ENCODE measurements at places on chromosomes 1 and 21.

- H3K4me3 ChIP-seq, result 0 out of 2 replicates have a peak overlapping the region, but pooled peaks have one; percentile 29
- DNase-seq, result peak; percentile 65
- H3K27me3 ChIP-seq, result no peaks in the 10 kb centered on the region
Measured at GRCh38 chr1:45359882-45360513, 19.8 kb upstream of the MUTYH start.

GRCh38 chr1:33703464-33703863 is 160.4 kb upstream of the HMGB4 start:
- H3K4me1 ChIP-seq, result no peaks in the 10 kb centered on the region
- peaks cover 43% of the 10 kb centered on the region for H3K27me3 ChIP-seq
- no peak for DNase-seq
- no peak overlapping the region for H3K4me3 ChIP-seq
- H3K27ac ChIP-seq, result no peak overlapping the region

- DNase-seq, result no peak
- no peak overlapping the region for H3K4me3 ChIP-seq
- no peak overlapping the region for H3K27ac ChIP-seq
Measured at GRCh38 chr1:55353707-55354620, 138.8 kb upstream of the USP24 start.

GRCh38 chr1:79197421-79197820 is 190.9 kb upstream of the ADGRL4 start:
- H3K27me3 ChIP-seq, result no peaks in the 10 kb centered on the region
- no peak for DNase-seq
- no peaks in the 10 kb centered on the region for H3K4me1 ChIP-seq
- no peaks in the 10 kb centered on the region for H3K36me3 ChIP-seq
- H3K27ac ChIP-seq, result no peak overlapping the region

DNA sequence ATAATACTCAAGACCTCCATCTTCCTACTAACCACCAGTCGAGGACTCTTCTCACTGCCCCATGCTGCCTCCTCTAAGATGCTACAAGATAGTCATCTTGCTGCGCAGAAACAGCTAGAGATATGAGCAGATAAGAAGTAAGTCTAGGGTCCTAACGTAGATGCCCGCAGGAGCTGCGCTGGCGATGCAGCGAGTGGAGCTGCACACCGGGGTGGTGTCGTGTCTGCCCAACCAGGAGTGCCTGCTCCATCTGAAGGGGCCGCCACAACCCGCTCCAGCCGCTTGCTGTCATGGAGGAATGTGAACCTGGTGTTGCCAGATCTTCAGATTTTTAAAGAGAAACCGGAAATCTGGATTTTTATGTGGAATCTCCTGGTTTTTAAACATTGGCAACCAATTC is 175.1 kb downstream of the VPS13D start:
- H3K27me3 ChIP-seq, result no peaks in the 10 kb centered on the region
- no peaks in the 10 kb centered on the region for H3K4me1 ChIP-seq
- no peak for DNase-seq
- no peak overlapping the region for H3K27ac ChIP-seq
- H3K36me3 ChIP-seq, result no peaks in the 10 kb centered on the region

- no peaks in the 10 kb centered on the region for H3K36me3 ChIP-seq
- no peak for DNase-seq
- H3K27ac ChIP-seq, result no peak overlapping the region
Measured at GRCh38 chr1:200323856-200324400, 85.9 kb downstream of the ZNF281 start.

DNA sequence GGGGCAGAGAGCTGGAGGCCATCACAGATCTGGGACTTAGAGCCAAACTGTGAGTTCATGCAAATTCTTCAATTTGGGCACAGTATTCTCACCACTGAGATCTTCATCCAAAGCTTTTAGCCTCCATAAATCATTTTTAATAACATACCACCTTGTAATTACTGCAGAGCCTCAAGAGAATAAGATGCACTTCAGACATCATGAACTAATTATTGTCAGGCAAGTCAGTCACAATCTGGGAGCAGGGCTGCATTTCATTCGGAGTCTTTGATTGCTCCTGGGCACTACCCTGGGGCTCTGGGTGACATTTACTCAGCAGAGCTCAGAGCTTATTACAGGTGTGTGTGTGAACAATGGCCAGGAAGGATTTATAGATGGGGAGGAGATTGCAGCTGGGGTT is 623.7 kb downstream of the PTPRU start:
- peaks cover 62% of the 10 kb centered on the region for H3K27me3 ChIP-seq
- no peak overlapping the region for H3K4me3 ChIP-seq
- no peaks in the 10 kb centered on the region for H3K4me1 ChIP-seq
- H3K27ac ChIP-seq, result no peak overlapping the region
- no peak for DNase-seq

- no peak overlapping the region for H3K27ac ChIP-seq
- no peaks in the 10 kb centered on the region for H3K36me3 ChIP-seq
- H3K4me1 ChIP-seq, result 0 out of 2 replicates have a peak, but pooled peaks cover 3% of the 10 kb centered on the region
- H3K27me3 ChIP-seq, result no peaks in the 10 kb centered on the region
Measured at GRCh38 chr1:207578796-207579435, 66.0 kb upstream of the CR1L start.

- H3K4me3 ChIP-seq, result no peak overlapping the region
- no peak for DNase-seq
- H3K27ac ChIP-seq, result no peak overlapping the region
- no peaks in the 10 kb centered on the region for H3K36me3 ChIP-seq
- H3K4me1 ChIP-seq, result peaks cover 6% of the 10 kb centered on the region
Measured at GRCh38 chr21:45251635-45252447, 35.9 kb downstream of the POFUT2 start.

DNA sequence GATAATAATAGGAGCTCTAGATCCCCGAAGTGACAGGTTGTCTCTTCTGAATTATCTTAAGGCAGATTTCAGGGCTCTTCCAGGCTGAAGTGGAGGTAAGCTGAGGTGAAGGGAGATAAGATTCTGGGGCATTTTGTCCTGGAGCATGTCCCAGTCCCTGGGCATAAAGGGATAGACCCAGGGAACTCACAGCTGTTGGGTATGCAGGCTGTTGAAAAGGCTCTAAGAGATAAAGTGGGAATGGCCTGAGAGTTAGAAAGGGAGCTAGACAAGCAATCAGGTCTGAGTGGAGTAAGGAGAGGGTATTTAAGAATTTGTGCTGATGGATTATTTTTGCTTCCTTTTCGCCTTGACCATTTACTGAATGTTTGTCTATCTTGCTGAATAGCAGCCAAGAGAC is 123.7 kb downstream of the NOS1AP start:
- H3K27me3 ChIP-seq, result no peaks in the 10 kb centered on the region
- H3K36me3 ChIP-seq, result no peaks in the 10 kb centered on the region
- H3K27ac ChIP-seq, result no peak overlapping the region

DNA sequence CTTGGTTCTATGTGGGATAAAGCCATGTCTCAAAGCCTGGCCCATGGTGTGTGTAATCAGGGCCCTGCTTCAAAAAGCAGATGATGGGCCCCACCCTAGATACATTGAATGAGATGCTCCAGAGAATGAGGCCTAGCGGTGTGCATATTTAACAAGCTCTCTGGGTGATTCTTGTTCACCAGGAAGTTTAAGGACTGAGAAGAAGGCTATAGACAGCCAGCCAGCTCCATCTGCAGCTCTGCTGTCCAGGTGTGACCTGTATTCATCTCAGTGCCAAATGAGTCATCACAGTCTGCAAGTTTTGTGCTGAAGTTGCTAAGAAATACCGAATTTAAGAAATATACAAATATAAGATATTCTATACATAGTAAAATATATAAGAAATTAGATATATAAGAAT is 182.0 kb upstream of the RUNX1 start:
- DNase-seq, result peak; percentile 50
- H3K36me3 ChIP-seq, result no peaks in the 10 kb centered on the region
- H3K4me1 ChIP-seq, result peaks cover 70% of the 10 kb centered on the region
- H3K27ac ChIP-seq, result no peak overlapping the region
- peaks cover 55% of the 10 kb centered on the region for H3K27me3 ChIP-seq
